ENCODE measurements at places on chromosomes 7 and 10. TPM values are rescaled to one million over a fixed set of nuclear protein-coding genes. Genes with fewer than 3 reads are reported as not detected.

MPP7 gene
- 0.16 TPM for total RNA-seq

OR6V1 gene
- not detected for total RNA-seq

LEP gene
- total RNA-seq: 4.1 TPM

AIFM2 gene
- total RNA-seq: 9.2 TPM

MSS51 gene
- 2.9 TPM for total RNA-seq

SDK1 gene
- total RNA-seq: 0.24 TPM

PNLIPRP1 gene
- total RNA-seq: not detected

GAD2 gene
- not detected for total RNA-seq

WIPF3 gene
- total RNA-seq: not detected

MYO3A gene
- total RNA-seq: not detected

SPDYE6 gene
- total RNA-seq: not detected

C10orf105 gene
- 1.2 TPM for total RNA-seq

RAMP3 gene
- total RNA-seq: 0.24 TPM

ASB15 gene
- total RNA-seq: not detected

SLC12A9 gene
- total RNA-seq: 30.2 TPM

ZNF853 gene
- total RNA-seq: 0.32 TPM

ANKMY2 gene
- total RNA-seq: 25.8 TPM

IFIT1 gene
- 35.3 TPM for total RNA-seq

CNNM1 gene
- total RNA-seq: 0.36 TPM

PLAC9 gene
- 17.2 TPM for total RNA-seq

LIPK gene
- not detected for total RNA-seq

Data from hair follicle dermal papilla cell (primary cell).